ENCODE measurements at places on chromosomes 16 and 17. TPM values are rescaled to one million over a fixed set of nuclear protein-coding genes. Genes with fewer than 3 reads are reported as not detected.

DNA sequence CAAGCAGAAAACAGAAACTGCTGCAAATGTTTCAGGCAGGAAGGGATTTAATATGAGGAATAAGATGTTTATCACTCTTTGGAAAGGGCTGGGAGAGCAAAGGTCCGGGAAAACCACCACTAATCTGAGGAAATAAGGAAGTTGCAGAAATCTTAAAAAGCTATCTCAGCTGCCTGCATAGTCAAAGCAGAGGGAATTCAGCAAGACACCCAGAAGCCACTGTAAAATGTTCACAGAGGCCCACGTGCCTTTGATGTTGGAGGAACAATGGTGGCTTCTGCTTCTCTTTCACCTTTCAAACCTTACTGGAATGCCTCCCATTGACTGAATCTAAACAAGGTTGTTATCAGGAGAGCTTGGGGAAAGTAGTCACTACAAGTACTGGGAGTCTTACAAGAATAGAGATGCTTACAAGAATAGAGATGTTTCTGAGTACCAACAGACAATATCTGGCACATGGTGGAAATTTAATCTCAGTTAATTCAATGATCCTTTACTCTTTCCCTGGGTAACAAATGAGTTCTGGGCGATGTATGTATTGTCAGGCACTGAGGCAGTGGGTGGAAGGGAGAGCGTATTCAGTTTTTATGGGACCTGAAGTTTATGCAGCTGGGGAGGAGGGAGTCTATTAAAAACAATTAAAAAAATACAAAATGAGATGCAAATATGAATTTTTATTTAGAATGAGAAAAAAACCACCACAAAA lies 56.1 kb upstream of the MED13 start:
- DNase-seq: no peak

- no peak for DNase-seq
These were observed 197.2 kb downstream of the RBFOX3 start for GRCh38 chr17:79413611-79414010.

GRCh38 chr16:64304396-64304795 lies 817.5 kb downstream of the CDH11 start:
- DNase-seq: no peak

DNA sequence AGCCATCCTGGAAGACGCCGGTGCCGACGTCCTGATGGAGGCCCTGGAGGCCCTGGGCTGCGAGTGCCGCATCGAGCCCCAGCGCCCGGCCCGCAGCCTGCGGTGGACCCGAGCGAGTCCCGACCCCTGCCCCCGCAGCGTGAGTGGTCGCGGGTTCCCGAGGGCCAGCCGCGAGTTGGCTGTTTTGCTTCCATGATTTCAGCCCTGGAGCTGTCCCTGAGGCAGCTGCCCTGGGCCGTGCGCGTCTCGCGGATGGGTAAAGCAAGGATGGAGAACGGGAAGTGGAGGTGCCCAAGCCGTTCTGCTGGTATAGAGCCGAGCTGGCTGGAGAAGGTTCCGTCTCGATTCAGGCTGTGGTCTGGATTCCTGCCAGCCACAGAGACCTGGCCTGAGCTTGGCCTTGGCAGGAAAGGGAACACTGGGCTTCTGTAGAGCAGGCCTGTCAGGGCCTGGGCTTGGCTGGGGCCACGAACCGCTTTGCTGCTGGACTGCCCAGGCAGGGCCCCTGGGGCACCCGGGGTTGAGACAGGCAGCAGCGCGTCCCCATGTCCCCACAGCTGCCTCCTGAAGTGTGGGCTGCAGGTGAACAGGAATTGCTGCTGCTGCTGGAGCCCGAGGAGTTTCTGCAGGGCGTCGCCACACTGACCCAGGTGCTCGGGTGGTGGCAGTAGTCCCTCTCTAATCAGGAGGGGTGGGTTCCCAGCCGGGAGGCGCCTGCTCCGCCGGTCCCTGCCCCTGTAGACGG lies 941 bp upstream of the MRPS34 start:
- DNase-seq: no peak

- DNase-seq: no peak
These were observed 3.1 kb downstream of the MT1E start for GRCh38 chr16:56628486-56629350.

GRCh38 chr17:44827863-44828262 lies 2.2 kb downstream of the GJC1 start:
- peak; percentile 19 for DNase-seq

- no peak for DNase-seq
These were observed 313.5 kb downstream of the PHKB start for GRCh38 chr16:47774661-47775060.

GRCh38 chr17:1056761-1057160 lies 59.8 kb downstream of the TIMM22 start:
- no peak for DNase-seq

GRCh38 chr16:49585143-49585832 lies 211.7 kb downstream of the C16orf78 start:
- no peak for DNase-seq

The HSD3B7 gene
- 3.5 TPM for total RNA-seq

The TBC1D3C gene
- not detected for total RNA-seq

The BPTF gene
- 78.6 TPM for total RNA-seq

The TBX2 gene
- total RNA-seq: not detected

DNA sequence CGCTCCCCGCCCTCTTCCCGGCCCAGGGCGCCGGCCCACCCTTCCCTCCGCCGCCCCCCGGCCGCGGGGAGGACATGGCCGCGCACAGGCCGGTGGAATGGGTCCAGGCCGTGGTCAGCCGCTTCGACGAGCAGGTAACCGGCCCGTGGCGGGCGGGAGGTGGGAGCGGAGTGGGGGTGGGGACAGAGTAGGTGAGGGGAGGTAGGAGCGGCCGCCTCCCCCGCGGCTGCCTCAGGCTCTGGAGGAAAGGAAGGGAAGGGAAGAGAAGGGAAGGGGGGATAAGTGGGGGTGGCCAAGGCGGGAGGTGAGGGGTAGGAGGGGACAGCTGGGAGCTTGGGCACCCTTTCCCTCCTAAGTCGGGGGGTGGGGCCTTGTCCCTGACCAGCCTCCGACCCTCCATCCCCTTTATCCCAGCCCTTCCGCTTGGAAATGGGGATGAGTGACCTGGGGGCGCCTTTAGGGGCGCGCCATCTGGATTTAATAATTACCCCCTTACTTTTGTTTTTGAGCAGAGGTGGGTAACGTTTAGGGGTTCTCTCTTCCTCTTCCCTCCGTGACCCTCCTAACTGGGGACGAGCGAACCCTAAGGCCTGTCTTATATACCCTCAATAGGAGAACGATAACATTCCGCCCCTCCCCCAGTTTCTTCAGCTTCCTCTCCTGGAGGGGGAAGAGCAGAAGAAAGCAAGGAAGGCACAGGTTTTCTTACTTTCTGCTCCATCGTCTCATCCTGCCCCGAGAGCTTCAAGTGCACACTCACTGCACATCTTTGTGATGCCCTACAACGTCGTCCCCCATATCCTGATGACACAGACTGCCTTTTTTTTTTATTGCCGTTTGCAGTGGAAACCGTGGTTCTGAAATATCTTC lies 694 bp downstream of the NF1 start:
- DNase-seq: peak; percentile 47

The UNC13D gene
- total RNA-seq: 7.1 TPM

The FSCN2 gene
- total RNA-seq: 0.58 TPM

GRCh38 chr16:49839017-49839825 lies 16.7 kb downstream of the ZNF423 start:
- DNase-seq: no peak

DNA sequence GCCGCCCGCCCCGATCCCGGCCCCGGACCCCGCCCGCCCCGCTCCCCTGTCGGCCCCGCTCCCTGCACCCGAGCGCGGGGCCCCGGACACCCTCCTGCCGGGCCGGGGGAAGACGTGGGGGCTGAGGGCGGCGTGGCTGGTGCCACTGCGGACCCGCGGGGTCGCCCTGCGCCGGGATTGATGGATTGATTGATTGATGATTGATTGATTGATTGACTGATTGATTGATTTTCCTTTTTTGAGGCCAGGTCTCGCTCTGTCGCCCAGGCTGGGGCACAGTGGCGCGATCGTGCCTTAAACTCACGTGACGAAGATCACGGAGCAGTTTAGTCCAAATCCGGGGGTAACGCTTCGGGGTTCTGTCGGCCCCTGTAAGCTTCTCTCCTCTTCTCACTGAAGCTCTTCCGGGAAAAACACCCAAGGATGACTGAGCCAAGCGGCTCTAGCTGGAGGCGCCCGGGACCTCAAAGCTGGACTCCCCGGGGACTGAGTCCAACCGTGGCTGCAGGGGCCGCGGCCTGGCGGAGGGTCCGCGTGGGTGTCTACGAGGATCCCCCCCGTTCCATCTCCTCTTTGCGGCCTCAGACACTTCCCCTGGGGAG lies 40.2 kb upstream of the BHLHA9 start:
- DNase-seq: no peak

- no peak for DNase-seq
These were observed 56.8 kb downstream of the HIC1 start for GRCh38 chr17:2111691-2112090.

The BRICD5 gene
- total RNA-seq: 8.4 TPM

DNA sequence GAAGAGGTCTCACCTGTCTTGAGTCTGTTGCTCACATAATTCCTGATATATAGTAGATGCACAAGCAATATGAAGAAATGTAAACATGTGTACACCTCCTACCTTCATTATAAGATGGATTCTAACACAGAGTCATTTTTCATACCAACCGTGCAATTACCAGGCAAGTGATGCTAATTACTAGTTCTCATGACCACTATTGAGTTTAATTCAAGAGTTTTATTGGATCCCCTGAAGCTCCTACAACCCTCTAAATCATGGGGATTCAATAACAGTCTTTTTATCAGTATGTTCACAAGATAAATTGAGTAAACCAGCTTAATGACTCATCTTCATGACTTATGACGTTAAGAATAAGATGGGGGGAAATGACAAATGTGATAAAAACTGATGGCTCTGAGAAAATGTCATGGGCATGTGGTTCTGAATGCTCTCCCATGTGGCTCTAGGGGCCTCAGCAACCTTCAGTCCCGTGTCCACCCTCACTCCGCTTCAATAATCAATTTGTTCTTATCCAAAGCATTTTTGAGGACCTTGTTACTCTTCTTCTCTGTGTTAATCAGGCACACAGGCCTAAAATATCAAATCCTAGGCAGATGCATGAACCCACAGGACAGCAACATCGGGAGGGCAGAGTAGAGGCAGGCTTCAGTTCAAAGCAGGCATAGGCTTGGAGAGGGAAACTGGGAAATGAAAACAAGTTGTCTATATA lies 42.8 kb downstream of the PRAC1 start:
- no peak for DNase-seq

- DNase-seq: no peak
These were observed 35.2 kb downstream of the TBX4 start for GRCh38 chr17:61487161-61487988.

The ADAD2 gene
- total RNA-seq: not detected

- no peak for DNase-seq
These were observed 806 bp downstream of the RAD51C start for GRCh38 chr17:58693208-58693607.

- DNase-seq: peak; percentile 100
These were observed at the start of the genes ARL16 and HGS for GRCh38 chr17:81683584-81684441. Gene ARL16, minus strand, starts transcription at chr17:81683797. Its CDS starts 44 bp downstream, at chr17:81683753. Gene HGS, plus strand, starts transcription at chr17:81684011. Its CDS starts 56 bp downstream, at chr17:81684067.

DNA sequence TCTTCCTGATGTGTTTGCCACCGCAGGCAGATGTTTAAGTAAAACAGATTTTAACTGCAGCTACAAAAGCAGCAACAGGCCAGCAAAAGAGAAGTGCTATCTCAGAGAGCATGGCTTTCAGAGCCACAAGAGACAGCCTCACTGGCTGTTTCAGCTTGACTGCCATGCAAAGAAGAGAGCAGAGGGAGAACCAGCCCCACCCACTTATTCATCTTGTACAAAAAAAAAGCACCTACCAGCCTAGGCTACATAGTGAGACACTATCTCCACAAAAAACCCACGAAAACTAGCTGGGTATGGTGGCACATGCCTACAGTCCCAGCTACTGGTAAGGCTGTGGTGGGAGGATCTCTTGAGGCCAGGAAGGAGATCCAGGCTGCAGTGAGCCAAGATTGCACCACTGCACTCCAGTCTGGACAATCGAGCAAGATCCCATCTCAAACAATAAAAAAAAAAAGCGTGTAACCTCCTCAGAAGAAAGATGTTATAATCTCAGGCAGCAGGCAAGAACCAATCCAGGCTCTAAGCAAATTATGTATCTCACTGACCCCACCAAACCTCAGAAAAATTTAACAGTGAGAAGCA lies 30.0 kb downstream of the STH start:
- DNase-seq: no peak

DNA sequence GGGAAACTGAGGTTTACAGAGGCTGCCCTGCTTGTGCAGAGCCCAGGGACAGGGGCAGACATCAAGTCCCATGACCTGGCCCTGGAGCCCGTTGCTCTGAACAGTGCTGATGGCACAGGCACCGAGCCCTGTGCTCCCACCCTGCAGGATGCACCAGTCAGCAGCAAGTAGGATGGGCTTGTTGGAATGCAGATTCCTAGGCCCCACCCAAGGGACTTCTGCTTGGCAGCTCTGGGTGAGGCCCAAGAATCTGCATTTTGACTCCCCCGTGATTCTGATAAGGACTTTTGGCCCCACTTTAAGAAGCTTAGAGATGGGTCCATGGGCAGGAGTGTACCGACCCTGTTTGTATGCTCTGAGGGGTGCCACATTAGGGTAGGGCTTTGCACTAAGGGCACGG lies 23.3 kb downstream of the LASP1 start:
- no peak for DNase-seq

The CORO6 gene
- total RNA-seq: 7.8 TPM

The CTCF gene
- 40.7 TPM for total RNA-seq

GRCh38 chr17:65670667-65671371 lies 109.4 kb upstream of the AXIN2 start:
- no peak for DNase-seq

- peak; percentile 44 for DNase-seq
These were observed 13.9 kb upstream of the KRTAP17-1 start for GRCh38 chr17:41329279-41329948.

The SRCIN1 gene
- 0.35 TPM for total RNA-seq

GRCh38 chr16:69924777-69925191 lies 26.4 kb upstream of the CLEC18A start:
- peak; percentile 64 for DNase-seq

The CSH2 gene
- total RNA-seq: not detected

DNA sequence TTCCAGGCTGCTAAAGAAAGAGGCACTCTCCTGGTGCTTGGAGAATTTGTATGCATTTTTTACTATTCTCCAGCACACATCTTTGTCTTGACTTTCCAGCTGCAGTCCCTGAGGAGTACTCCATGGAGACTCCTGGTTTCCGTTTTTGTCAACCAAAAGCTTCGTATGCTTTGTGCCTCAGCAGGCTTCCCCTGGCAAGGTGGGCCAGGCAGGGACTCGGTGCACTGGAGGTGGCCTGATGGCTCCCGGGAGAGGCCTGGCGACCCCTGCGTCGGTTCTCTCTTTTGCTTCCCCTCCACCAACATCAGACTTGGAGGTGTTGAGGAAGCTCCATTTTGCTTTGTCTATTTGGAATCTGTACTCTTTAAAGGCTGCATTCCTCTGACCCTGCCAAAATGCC lies 23.7 kb downstream of the CDK5R1 start:
- no peak for DNase-seq

The GGT6 gene
- total RNA-seq: not detected
